ENCODE measurements at places on chromosomes 12 and 14.
A peak's percentile ranks its signal among the peaks of the same experiment; 100 is the strongest.

DNA sequence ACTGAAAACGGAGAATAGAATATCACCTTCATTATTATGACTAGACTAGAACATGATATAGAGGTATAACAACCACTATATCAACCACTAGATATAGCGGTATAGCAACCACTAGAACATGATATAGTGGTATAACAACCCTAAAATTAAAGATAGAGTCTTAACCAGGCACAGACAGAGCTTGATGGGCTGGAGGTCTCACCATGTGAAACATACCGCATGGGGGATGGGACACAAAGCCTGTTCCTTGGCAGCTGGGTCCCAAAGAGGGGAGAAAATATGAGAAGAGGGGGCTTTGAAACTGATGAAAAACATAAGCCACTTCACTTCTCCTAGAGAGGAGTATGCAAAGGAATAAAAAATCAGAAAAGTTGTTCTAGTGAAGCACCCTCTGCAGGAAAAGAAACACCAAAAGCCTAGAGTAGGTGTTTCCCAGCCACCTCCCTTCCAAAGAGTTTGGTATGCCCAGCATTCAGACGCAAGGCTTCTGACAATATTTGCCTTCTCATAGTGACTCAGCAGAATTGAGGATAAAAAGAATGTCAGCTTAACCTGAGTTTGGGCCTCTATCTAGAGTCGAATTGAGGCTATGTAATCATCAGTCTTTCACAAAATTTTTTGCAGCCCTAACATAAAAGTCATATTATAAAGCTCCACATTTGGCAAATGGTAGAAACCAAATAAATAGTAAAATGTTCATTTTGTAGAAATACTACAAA, 316.4 kb downstream of the NOVA1 start:
- no peak for DNase-seq

GRCh38 chr14:90024910-90025309, 36.9 kb upstream of the KCNK13 start:
- DNase-seq: no peak

DNA sequence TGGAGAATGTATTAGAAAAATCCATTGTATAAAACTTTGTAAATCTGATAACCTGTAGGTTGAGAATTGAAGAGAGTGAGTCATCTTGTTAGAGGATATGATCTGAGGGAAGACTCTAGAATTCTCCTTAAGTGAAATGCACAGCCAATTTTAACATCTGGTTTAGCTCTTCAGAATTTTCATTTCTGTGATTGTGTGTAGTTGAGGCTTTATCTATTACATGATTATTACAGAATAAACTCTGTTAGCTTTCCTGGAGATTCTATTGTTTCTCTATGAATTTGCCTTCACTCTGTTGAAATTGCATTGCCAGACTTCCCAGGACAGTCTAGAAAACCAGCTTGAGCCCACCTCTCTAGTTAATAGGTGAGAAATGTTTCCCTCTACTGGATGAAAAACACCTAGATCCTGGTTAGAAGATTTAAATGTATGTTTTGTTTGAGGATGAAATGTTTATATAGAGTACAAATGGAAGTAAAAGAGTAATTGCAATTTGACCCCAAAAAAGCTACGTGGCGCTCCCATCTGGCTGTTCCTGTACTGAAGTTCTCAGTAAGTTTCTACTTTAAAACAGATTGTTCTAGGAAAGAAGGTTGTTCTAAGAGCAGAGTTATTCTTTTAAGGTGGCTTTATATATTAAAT, 2.9 kb downstream of the NUDT4 start:
- DNase-seq: no peak

- no peak for DNase-seq
Observed at GRCh38 chr12:50062728-50063460, 5.5 kb downstream of the ASIC1 start.

DNA sequence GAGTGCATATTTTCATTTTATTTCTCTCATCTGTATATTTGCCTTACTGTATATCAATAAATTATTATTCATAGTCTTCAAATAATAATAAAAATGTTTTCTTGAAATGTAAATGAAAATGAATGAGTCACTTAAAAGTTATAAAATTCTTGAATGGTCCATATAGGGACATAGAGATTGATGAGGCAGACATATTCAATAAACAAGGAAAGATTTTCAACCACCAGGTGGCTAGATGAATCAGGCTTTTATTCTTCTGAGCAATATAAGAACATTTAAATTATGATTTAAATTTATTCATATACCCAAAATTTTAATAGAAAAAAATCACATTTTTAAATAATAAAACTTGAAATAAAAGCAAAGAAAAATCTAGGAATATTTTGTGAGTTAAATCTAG, 249.5 kb downstream of the ACSS3 start:
- no peak for DNase-seq

GRCh38 chr14:65228436-65228835, 126.1 kb upstream of the MAX start:
- no peak for DNase-seq

DNA sequence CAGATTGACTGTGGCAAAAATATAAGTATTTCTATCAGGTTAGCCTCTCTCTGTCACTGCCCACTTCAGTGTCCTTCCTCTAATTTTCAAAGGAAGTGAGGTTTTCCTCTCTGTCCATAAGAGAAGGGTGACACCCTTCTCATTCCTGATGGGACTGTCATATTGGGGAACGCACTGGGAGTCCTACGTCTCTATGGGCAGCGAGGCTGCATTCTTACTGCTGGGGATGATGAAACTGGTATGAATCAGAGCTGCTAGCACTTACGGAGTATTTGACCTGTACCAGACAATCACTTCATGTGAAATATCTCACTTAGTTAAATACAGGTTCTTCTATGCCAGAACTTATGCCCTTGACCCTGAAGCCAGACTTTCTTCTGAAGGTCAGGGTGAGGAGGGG, 436.3 kb downstream of the DPF3 start:
- DNase-seq: no peak

DNA sequence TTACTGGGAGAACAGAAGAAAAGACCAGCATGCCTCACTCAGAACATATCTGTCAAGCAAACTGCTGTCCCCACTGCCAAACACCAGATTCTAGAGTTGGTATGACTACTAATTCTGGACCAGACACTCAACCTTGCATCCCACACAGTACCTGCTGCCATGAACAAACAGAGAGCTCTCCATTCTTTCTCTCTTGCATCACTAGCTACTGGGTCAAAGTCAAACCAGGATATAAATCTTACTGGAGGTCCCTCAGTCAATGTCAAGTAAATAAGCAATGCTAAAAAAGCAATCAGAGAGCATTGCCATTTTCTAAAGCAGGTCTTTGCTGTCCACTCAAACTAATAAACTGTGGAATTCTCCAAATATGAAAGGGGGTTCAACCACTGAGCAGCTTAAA, 452.4 kb upstream of the SEL1L start:
- DNase-seq: no peak

DNA sequence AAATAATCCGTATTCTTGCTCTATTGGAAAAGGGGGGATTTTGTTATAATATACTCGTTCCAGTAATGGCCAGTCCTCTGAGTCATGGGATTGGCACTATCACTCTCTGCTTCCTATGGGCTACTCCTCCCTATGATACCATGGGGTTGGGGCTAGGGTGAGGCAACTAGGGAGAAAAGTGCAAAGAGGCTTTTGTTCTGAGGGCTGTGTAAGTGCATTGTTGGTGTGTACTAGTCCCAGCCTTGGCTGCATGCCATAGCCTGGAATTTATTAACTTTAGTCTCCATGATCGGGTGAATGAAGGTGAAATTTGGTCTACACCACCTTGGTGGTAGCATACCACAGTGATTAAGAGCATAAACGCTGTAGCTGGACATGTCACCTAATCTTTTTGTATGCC, 247.6 kb downstream of the RPAP3 start:
- DNase-seq: no peak

GRCh38 chr14:54805070-54805444, 97.6 kb downstream of the GCH1 start:
- DNase-seq: no peak

DNA sequence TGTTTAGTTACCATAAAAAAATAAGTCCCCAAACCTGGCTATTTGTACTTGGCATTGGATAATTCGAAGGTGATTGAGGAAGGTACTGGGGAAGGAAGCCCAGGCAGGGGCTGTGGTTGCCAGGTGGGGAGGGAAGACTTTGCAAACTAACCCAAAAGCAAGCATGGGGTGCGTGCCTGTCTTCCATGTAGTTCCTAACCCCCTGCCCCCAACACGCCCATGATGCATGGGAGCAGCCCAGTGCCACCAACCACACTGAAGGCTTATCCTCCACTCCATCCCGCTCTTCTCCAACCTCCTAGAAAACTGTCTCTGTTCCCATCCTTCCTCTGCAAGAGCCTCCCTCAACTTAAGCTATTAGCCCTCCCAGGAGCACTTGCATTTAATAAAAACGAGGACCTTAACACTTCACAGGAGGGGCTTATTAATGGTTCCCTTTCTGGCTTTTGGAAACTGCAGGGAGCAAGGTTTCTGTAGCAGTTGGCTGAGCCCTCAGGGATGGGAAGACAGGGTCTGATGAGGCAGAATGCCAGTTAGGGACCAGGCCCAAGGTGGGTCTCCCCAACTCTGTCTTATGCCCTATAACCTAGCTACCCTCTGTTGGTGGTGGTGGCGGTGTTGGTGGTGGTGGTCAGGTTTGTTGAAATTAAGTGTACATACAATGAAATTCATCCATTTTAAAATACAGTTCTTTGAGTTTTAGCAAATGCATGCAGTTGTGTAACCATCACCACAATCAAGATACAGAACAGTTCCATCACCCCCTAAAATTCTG, 96.0 kb downstream of the ZFP36L1 start:
- DNase-seq: no peak

DNA sequence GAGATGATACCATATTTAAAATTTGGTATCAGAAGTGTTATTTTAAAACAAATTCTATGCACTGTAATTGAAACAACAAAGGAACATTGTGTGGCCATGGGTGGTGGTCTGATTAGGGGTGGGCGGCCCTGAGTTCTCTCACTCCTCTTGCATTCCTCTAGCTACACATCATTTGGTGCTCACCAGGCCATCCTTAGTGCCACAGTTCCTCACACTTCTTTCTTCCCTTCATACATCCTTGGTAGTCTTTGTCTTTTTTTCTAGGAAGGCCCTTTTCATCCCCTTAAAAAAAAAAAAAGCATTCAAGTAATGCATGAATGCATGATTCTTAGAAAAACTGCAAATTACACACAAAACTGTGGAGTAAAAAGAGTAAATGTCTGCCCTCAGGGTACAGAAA, 2.4 kb upstream of the MANSC4 start:
- DNase-seq: no peak

- DNase-seq: no peak
Observed at GRCh38 chr12:132116709-132117557, 27.2 kb downstream of the DDX51 start.

GRCh38 chr12:92987846-92988621, 58.9 kb upstream of the EEA1 start:
- peak; percentile 69 for DNase-seq

- DNase-seq: no peak
Observed at GRCh38 chr14:52020866-52021717, 31.7 kb downstream of the RTRAF start.

- DNase-seq: no peak
Observed at GRCh38 chr12:123070267-123071081, 80.4 kb downstream of the PITPNM2 start.

- DNase-seq: no peak
Observed at GRCh38 chr14:90641615-90642243, 174.5 kb downstream of the TTC7B start.

DNA sequence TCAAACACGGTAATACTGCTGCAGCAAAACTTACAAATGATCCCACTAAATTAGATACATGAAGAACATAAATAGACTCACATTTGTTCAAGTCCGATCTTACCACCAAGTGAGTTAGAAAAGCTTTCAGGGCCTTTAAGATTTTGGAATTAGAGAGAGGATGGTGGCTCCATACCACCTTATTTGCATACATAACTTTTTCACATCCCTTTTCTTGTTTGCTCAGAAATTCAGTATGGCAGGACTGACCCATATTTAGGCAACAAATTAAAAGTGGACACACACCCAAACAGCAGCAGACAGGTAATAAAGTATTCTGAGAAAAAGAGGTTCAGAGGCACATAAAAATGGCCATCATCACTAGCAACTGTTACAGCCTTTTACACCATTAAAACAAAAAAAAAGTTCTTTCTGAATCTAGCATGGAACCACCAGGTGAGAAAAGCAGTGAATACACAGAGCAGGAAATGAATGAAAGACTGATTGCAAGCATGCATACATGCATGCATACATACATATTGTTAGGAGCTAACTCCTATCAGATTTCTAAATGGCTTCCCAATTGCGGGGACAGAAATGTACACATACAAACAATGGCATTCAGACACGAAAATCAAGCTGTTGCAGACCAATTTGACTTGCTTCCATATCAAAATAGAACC, 23.3 kb downstream of the STXBP6 start:
- DNase-seq: no peak

- DNase-seq: no peak
Observed at GRCh38 chr14:91019673-91020072, 40.8 kb downstream of the RPS6KA5 start.

DNA sequence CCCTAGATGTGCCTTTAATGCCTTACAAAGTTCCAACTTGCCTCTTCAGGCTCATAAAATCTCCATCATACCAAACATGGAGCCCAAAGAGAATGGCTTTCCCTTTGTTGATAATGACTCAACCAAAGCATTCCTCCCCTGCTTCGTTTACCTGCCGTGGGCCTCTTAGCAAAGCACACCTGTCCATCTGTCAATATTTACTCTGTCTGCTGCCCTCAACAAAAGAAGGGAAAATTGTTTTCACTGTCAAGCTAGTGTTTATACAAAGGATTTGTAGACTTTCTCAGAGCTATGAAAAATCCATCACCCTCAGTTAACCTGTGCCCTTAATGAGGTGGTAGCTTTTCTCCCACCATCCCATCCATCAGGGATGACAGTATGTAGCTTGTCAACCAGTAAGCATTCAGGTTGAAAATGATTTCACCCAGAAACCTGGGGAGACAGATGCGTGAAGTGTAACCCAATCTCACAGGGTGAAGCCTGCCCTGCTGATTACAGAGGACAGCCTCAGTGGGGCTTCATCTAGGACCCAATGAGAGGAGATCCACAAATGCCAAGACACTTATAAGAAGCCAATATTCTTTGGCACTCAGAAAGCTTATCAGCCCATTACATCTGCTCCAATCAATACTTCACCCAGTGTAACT, 278.1 kb downstream of the NUAK1 start:
- no peak for DNase-seq

GRCh38 chr12:76256904-76257303, 91.3 kb downstream of the BBS10 start:
- no peak for DNase-seq

- DNase-seq: no peak
Observed at GRCh38 chr14:59159169-59159568, 29.3 kb upstream of the DAAM1 start.

DNA sequence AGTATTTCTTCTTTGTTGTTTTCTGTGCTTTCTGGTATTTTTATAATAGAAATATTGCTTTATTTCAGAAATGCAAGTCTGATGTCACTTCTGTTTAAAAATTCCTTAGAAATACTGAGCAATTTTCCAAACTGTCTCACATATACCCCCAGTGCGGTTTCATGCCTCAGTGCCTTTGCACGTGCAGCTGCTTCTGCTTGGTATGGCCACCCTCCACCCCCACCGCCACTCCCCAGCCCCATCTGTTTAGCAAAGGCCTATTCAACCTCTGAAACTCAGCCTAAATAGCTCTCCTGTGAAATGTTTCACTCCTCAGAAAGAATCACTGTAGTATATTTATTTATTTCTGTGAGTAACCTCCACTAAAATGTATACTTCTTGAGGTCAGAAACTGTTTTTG, 52.3 kb downstream of the PPM1H start:
- no peak for DNase-seq

Measured in stimulated activated effector memory CD8-positive, alpha-beta T cell treated with anti-CD3 and anti-CD28 coated beads, Interleukin-12 subunit alpha, Interleukin-12 subunit beta, amount 100 ng/mL, for 72 hours (primary cell).